Activated CD4-positive, alpha-beta memory T cell treated with anti-CD3 and anti-CD28 coated beads for 36 hours (primary cell): ENCODE measurements at places on chromosomes 16 and 17. TPM values are rescaled to one million over a fixed set of nuclear protein-coding genes. Genes with fewer than 3 reads are reported as not detected.

GRCh38 chr16:77951788-77952187 lies 70.6 kb upstream of the CLEC3A start:
- DNase-seq: no peak

The ELMO3 gene
- total RNA-seq: 5.9 TPM

The KRT33B gene
- total RNA-seq: not detected

The SMPD3 gene
- 0.07 TPM for total RNA-seq

DNA sequence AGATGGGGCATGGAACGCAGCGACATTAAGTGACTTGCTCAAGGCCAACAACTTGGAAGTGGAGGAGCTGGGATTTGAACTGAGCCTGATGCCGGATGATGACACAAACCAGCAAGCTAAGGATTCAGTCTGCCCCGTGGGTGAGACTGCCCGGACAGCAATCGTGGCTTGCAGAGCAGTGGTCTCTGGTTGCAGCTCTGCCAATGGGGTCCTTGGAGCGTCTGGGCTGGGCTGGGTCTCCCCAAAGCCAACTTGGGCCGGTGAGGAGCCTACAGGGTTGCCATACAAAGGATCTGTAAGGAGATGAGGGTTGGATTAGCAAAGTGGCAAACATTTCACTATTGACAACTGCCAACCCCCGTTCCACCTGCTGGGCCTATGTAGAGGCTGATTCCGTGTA lies 2.6 kb upstream of the CRISPLD2 start:
- DNase-seq: no peak

- DNase-seq: peak; percentile 56
Measured at GRCh38 chr16:86517652-86518258, 7.4 kb downstream of the FOXF1 start.

DNA sequence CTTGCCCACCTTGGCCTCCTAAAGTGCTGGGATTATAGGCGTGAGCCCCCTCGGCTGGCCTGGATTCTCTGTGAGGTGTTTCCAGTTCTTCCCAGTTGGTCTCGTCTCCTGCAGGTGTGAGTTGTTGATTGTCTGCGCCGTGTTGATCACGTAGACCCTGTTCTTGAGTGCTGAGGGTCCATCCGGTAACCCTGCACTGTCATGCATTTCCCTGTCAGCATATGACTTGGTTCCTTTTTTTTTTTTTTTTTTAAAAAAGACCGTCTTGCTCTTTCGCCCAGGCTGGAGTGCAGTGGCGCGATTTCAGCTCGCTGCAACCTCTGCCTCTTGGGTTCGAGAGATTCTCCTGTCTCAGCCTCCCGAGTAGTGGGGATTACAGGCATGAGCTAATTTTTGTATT lies 17.3 kb downstream of the MGRN1 start:
- no peak for DNase-seq

The CDRT15 gene
- not detected for total RNA-seq

GRCh38 chr17:36534840-36535668 lies at the start of the genes MYO19 and PIGW:
Gene MYO19, minus strand, starts transcription at chr17:36534868. Its CDS starts 2,330 bp downstream, at chr17:36532538.
Gene PIGW, plus strand, starts transcription at chr17:36534987. Its CDS starts 2,115 bp downstream, at chr17:36537102.
- DNase-seq: peak; percentile 91

DNA sequence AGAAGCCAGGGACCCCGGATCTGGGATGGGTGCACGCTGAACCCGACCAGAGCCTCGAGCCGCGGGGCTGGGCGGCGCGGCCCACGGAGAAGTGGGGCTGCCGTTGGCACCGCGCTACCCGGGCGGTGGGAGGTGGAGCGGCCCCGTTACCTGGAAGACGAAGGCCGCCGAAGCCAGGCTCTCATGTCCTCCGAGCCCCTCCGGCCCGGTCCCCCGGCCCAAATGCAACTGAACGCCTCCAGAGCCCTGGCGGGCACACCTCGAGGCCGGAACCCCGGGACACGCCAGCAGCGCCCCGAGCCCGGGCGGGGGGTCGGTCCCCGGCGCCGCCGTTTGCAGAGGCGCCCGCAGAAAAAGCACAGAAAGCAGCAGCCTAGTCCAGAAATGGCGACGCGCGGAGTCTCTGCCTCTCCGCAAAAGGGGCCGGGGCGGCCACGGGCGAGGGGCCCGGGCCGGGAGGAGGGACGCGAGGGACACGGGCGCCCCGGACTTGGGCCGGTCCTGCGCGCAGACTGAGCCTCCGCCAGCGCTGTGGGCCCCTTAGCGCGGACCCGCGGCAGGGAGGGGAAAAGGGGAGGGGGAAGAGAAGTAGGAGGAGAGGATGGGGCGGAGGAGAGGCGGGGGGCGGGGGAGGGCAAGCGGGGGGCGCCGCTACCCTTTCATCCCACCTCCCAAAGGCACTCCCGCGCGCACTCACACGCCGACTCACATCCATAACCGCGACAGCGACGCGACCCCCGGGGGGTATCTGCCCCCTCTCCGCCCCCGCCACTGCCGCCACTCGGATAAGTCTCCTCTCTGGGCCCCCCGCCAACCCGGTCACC lies 1.4 kb downstream of the AXIN2 start:
- peak; percentile 35 for DNase-seq

GRCh38 chr16:9177861-9178260 lies 86.4 kb downstream of the HAPSTR1 start:
- DNase-seq: no peak

DNA sequence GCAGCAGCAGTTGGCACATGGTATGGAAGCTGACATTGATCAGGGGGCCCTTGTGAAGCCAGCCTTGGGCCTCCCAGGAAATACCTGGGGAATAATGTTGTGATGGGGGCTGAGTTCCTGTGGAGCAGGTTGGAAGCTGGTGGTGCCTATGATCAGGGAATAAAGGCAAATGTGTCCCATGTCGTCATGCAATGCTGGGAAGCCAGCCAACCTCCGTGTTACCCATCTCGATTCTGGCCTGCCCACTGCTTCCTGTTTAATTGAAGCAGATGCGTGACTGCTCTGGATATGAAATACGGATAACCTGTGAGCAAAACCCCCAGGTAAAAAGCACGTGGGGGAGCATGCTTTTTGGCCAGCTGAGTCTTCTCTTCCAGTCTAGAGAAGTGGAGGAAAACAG lies 580.4 kb upstream of the HSBP1 start:
- no peak for DNase-seq

GRCh38 chr16:8682551-8683259 lies 8.3 kb downstream of the ABAT start:
- no peak for DNase-seq

GRCh38 chr17:977166-977565 lies 2.4 kb downstream of the NXN start:
- no peak for DNase-seq

- no peak for DNase-seq
Measured at GRCh38 chr16:66427871-66428681, 981 bp downstream of the BEAN1 start.

DNA sequence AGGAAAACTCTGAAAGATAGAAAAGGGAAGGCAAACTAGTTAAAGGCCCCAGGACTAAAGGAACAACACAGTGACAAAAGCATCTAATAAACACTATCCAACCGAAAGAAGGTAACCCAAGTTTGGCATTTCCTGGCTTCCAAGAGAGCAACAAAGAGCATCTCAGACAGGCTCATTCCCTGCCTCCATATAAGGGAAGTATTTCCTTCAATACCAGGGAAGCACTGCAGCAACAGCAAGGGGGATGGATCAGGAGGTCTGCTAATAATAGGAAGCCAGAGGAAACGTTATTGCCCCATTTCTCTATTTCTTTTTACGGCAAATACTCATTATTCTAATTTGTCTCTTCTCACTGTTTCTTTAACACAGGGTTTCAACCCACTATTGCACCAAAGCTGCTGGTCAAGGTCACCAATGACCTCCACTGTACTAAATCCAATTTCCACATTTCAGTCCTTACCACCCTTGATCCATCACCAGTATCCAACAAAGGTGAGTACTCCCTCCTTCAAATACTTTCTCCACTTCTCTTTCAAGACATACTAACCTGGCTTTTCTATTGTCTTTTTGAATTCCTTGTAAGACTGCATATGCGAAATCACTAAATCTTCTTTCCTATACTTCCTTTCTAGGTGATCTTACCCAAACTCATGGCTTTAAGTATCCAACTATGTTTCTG lies 86.1 kb downstream of the KANSL1 start:
- DNase-seq: no peak

The TBC1D3H gene
- not detected for total RNA-seq

The SP2 gene
- total RNA-seq: 17.2 TPM

DNA sequence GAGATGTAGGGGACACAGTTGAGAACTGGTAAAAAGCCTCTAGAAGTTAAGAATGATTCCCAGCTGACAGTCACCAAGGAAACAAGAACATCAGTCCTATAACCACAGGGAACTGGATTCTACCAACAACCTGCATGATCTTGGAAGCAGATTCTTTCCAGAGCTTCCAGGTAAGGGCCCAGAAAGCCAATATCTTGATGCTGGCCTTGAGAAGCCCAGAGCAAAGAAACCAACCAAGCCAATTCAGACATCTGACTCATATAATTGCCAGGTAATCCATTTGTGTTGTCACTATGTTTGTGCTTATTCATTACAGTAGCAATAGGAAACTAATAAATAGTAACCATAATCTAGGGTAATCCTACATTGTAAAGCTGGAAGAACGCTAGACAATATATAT lies 81.6 kb downstream of the CACNG1 start:
- no peak for DNase-seq

DNA sequence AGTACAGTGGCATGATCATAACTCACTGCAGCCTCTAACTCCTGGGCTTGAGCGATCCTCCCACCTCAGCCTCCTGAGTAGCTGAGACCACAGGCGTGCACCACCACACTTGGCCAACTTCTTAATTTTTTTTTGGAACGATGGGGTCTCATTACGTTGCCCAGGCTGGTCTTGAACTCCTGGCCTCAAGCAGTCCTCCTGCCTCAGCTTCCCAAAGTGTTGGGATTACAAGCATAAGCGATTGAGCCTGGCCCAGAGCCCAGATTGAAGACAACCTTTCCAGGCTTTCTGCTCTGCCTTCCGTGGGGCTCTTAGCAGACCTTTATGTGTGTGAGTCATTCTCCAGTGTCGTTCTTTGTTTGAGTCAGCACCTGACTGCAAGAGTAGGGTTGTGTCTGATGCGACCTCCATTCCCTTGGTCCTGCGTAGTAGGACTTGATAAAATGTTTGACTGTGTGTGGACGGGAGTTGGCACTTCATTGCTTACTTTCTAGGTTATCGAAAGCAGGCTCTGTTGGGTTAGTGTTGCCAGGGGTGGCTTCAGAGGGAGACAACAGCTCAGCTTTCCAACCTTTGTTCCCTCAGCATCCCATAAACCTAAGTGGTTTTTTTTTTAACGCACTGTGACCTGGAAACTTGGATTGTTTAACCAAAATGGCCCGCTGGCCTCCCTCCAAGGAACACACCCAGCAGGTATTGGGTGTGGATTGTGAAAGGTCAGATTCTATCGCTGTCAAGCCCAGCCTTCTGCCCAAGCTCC lies 26.4 kb downstream of the EEF2K start:
- peak; percentile 61 for DNase-seq

The CBFA2T3 gene
- total RNA-seq: 0.12 TPM

DNA sequence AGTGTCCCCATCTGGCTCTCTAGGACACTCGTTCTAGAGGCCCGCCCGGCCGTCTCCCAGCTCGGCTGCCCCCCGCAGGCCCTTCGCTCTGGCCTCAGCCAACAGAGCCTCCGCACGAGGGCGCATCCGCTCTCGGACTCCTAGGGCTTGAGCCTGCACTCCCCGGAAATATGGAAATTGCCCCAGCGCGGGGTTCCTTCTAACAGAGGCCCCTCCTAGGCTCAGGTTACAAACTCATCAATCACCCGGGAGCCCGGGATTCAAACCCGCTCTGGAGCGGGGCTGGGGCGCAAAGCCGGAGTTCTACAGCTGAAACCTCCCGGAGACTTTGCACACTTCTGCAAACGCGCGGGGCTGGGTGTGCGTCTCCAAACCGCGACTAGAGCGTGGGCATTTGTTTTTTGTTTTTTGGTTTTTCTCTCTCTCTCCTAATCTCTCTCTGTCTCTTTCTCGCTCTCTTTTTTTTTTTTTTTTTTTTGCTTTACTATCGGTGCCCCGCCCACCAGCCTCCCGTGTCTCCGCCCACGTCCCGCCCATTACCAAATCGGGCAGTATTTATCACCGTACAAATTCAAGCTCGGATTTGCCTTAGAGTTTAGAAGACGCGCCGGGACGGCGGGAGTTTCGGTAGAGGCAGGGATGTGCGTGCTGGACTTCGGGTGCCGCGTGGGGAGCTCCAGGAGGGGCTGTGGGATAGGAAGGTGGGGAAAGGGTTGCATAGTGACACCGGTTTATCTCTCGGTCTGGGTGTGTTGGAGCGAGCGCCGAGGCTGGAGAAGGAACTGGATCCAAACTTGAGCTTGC lies 2.4 kb upstream of the FOXL1 start:
- DNase-seq: peak; percentile 66

DNA sequence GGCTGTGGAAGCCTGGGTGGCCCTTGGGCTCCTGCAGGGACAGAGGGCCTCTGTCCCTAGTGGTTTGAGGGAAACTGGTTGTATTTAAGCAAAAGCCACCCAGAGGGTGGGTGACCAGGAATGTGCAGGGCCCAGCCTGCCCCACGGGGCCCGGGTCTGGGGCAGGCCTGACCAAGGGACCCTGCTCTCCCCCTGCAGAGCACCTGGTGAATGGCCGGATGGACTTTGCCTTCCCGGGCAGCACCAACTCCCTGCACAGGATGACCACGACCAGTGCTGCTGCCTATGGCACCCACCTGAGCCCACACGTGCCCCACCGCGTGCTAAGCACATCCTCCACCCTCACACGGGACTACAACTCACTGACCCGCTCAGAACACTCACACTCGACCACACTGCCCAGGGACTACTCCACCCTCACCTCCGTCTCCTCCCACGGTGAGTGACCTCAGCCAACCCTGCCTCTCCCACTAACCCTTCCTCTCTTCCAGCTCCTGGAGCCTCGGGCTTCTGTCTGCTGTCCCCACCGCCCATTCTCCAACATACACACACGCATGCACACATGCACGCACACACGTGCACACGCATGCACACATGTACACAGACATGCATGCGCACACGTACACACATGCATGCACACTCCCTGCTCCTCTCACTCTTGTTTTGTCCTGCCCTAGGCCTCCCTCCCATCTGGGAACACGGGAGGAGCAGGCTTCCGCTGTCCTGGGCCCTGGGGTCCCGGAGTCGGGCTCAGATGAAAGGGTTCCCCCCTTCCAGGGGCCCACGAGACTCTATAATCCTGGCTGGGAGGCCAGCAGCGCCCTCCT lies 10.4 kb downstream of the GALK1 start:
- no peak for DNase-seq

GRCh38 chr16:58426966-58427365 lies 34.7 kb downstream of the GINS3 start:
- DNase-seq: no peak

DNA sequence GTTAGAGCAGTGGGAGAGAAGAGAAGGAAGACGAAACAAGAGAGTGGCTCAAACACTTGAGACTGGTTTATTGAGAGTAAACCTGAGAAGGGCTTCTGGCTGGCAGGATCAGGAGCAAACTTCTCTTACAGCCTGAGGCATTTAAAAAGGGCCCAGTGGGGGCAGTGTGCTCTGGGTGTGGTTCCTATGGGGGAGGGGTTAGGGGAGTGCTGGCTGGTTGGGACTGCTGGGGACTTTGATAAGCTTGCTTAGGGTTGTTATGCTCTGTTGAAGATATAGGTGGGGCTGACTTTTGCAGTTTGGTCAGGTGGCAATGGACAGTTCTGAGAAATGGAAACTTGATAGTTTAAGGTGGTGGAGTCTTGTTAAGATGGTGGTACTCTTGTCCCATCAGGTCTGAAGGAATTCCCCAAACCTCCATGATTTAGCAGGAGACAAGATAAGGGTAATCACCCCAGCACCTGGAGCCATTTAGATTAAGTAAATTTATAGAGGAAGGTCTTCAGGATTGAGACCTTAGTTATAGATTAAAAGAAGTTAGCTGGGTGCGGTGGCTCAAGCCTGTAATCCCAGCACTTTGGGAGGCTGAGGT lies 79.3 kb downstream of the EMP2 start:
- peak; percentile 33 for DNase-seq
